ENCODE measurements at places on chromosomes 11 and 22.

- DNase-seq = no peak
Measured at GRCh38 chr22:40175611-40176244, 2.0 kb upstream of the TNRC6B start.

- DNase-seq = no peak
Measured at GRCh38 chr11:65116370-65117205, 913 bp downstream of the ZNHIT2 start.

- no peak for DNase-seq
Measured at GRCh38 chr11:115916608-115917007, 412.4 kb upstream of the CADM1 start.

DNA sequence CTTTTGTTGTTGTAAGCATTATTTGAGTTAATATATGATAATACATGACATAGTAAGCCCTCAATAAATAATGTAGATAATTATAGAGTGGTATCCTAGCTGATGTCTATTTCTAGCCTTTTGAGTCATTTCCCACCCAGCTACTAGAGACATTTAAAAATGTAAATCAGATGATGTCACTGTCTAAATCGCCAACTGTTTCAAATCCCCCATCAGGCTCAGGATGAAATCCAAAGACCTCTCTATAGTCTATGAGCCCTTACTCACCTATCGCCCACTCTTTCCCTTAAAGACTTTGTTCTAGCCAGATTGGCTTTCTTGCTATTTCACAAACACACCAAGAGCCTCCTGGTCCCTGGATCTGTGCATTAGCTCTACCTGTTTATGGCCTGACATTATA, 135.4 kb upstream of the PLET1 start:
- no peak for DNase-seq

- no peak for DNase-seq
Measured at GRCh38 chr11:76798202-76798581, 15.0 kb downstream of the TSKU start.

DNA sequence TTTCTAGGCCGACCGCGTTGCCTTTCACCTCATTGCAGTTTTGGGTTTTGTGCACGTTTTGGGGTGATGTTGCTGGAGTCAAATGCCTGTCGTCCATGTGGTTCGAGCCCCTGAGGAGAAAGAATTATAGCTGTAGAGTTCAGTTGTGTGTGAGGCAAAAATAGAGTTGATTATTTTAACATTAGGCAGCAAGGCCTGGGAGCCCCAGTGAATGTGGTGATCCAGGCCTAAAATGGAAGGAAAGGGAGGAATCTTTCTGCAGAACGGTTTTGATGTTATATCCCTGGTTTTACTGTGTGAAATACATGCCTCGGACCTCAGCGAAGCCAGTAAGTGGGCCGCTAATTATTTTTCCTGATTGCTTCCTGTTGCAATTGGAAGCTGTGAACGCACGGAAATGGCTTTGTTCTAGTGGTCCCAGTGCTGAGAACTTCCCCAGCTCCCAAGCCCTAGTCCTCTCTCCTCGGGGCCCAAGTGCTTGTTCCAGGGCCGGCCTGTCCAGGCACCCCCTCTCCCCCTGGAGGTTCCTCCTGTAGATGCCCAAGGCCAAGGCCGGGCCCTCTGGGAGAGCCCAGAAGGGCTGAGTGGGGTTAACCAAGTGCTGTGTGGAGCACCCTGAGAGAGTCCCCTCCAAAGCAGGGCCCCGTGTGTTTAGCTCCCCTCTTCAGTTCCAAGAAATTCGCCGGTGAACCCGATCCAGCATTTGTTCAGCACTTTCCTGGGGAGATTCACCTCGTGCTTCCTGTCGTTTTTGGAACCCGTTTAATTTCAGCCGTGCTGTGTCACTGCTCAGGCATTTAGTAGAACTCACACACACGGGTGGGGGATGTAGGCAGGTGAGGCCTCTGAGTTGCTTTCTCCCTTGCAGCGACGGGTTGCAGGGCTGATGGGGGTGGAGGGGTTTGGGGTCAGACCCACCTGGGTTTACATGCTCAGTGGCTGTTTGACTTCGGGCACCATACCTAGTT, 2.1 kb downstream of the LRP5 start:
- DNase-seq = no peak

DNA sequence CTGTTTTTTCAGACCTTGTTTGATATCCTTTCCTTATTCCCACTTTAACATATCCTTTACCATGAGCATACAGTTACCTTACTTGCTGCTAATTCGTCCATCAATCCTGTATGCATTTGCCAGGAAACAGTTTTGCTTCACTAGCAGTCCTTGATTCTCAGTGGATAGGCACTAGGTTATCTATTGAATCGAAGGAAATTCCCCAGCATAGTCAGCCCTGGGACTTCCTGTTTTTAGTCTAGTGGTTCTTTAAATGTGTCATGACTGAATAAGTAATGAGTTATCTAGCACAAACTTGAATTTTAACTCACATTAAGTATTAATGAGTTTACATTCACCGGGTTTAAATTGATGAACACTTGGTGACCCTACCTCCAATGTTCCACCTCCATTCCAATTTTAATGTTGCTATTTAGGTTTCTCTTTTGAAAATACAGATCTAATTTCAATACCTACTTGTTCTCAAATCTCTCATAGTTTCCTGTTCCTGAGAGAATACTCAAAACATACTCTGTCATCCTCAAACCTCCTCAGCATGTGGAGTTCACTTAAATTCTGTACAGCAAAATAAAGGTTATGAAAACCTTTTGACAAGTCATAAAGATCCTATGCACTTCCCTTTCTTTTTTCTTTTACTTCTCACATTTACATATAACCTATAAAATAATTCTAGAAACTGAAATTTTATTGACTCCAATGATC, 1375.1 kb upstream of the TENM4 start:
- DNase-seq = no peak

GRCh38 chr22:31080164-31080847, 812 bp upstream of the SMTN start:
- no peak for DNase-seq

- no peak for DNase-seq
Measured at GRCh38 chr11:122691549-122692150, 36.1 kb downstream of the UBASH3B start.

DNA sequence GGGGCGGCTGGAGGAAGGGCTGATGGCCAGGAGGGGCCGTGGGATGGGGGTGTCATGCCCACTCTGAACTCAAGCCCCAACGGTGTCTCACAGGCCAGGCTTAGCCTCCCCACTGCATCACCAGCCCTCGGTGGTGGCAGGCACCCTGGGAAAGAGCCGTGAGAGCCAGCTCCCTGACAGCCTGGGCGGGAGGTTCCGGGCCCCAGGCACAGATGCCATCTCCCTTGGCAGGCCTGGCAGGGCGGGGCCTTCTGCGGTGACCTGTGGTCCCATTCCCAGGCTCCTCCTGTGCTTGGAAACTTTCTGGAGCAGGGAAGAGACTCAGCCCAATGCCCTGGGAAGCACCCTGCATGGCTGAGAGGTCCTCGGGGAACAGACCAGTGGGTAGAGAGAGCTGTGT, 4.8 kb downstream of the PHLDA2 start:
- DNase-seq = no peak

GRCh38 chr11:123584186-123584585, 70.2 kb downstream of the SCN3B start:
- no peak for DNase-seq
